ENCODE measurements at places on chromosomes 12 and 14. TPM values are rescaled to one million over a fixed set of nuclear protein-coding genes. Genes with fewer than 3 reads are reported as not detected.

DNA sequence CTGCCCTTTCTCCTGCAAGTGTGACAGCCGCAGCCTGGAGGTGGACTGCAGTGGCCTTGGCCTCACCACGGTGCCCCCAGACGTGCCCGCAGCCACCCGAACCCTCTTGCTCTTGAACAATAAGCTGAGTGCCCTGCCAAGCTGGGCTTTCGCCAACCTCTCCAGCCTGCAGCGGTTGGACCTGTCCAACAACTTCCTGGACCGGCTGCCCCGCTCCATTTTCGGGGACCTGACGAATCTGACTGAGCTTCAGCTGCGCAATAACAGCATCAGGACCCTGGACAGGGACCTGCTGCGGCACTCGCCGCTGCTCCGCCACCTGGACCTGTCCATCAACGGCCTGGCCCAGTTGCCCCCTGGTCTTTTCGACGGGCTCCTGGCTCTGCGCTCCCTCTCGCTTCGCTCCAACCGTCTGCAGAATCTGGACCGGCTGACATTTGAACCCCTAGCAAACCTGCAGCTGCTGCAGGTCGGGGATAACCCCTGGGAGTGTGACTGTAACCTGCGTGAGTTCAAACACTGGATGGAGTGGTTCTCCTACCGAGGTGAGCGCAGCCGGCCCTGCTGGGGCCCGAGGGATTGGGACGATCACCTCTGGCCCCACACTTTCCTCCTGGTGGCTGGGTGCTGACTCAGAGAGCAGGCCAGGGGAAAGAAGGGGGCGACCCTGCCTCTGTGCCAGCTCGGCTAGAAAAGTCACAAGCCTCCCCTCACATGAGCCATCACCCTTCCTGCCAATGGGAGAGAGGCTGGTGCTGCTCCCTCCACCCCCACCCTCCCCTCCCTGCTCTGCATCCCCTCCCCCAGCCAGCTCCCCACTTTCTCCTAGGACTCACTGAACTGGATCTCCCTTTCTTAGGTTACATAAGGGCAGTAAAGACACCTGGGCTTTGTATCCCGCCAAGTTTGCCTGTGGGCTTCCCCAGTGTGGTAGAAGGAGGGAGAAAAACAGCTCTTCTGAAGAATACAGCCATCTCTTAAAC lies 10.9 kb downstream of the LRTM2 start:
- H3K27me3 ChIP-seq = peaks cover 11% of the 10 kb centered on the region
- no peak overlapping the region for H3K27ac ChIP-seq
- DNase-seq = peak; percentile 29

DNA sequence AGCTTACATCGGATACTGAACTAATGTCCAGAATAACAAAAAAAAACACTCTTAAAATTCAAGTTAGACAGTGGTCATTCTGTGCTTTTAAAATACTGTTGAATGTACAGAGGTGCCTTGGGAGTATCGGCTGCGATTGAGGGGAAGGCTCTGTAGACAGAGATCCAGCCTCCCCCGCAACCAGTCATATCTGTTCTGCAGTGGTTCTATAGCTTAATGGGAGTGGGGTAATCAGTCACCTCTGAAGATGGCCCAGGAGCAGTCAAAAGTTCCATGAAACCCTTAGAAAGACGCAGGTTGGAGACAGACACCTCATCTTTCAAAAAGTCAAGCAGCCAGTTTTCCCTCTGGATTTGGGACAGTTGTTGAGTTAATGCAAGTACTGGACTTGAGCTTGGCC lies 1486.6 kb upstream of the TMEM132C start:
- no peak overlapping the region for H3K27ac ChIP-seq
- H3K4me3 ChIP-seq = no peak overlapping the region
- DNase-seq = no peak
- H3K4me1 ChIP-seq = no peaks in the 10 kb centered on the region
- H3K36me3 ChIP-seq = peaks cover 1% of the 10 kb centered on the region

Gene ARHGAP9
- 153 TPM for total RNA-seq

DNA sequence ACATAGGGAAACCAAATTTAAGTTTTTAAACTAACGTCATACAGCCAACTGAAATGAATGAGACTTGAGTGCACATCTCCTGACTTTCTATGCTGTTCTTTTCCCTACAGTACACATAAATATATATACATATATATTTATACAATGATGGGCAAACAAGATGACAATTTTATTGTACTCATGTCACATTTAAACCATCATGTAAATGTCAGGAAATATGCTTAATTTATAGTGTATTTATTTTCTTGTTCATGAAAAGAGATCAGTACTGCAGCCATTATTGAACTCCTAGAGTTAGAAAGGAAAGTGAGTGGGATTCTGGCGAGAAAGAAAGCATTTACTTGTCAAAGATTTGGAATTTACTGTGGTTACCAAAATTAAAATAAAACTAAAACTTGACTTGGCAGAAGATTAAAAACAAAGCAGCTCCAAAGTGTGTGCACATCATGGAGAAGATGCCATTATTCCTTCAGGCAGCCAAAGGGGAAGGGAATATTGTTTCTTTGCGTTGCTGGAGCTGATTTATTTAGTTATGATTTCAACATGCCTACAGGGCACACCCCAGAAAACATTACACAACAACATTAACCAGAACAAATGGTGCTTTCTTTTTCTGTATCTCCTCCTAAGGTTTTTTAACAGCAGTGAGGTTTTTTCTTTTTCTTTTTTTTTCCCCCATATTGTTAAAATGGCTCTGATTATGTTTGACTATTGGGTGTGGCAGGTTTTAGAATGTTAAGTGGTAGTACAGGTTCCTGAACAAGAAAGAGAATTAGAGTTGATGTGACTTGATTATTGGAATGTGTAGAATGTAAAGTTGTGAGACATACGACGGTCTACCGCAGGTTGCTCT lies 144.6 kb downstream of the RAD51B start:
- H3K4me1 ChIP-seq = no peaks in the 10 kb centered on the region
- no peak overlapping the region for H3K4me3 ChIP-seq

DNA sequence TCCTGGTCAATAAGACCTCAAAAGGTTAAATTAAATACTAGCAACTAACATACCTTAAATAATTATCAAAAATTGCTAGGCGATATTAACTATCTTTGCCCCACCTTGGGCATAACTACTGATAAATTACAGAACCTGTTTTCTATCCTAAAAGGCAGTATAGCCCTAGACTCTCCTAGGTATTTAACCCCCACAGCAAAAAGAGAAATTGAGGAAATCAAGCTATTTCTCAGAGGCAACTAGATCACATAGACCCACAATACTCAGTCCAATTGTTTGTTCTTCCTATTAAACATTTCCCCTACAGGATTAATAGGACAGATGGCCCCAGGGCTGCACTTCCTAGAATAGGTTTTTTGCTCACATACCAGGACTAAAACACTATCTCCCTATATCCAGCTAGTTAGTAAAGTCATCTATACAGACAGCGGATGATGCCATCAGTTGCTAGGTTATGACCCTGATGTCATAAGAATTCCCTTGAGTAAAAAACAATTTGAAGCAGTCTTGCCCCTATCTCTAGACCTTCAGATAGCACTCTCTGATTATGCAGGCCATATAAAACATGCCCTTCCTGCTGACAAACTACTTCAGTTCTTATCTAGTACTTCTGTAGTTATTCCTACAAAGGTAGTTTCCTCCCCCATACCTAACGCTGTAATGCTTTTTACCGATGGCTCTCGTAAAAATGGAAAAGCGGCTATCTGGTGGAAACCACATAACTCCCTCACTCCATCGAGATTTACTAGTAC lies 118.4 kb downstream of the PPHLN1 start:
- no peak overlapping the region for H3K27ac ChIP-seq
- peaks cover 39% of the 10 kb centered on the region for H3K36me3 ChIP-seq
- H3K27me3 ChIP-seq = no peaks in the 10 kb centered on the region
- H3K4me1 ChIP-seq = no peaks in the 10 kb centered on the region

- no peaks in the 10 kb centered on the region for H3K27me3 ChIP-seq
- H3K36me3 ChIP-seq = peaks cover 20% of the 10 kb centered on the region
- no peak for DNase-seq
- no peak overlapping the region for H3K4me3 ChIP-seq
Measured at GRCh38 chr12:67333649-67334048, 64.5 kb downstream of the CAND1 start.

DNA sequence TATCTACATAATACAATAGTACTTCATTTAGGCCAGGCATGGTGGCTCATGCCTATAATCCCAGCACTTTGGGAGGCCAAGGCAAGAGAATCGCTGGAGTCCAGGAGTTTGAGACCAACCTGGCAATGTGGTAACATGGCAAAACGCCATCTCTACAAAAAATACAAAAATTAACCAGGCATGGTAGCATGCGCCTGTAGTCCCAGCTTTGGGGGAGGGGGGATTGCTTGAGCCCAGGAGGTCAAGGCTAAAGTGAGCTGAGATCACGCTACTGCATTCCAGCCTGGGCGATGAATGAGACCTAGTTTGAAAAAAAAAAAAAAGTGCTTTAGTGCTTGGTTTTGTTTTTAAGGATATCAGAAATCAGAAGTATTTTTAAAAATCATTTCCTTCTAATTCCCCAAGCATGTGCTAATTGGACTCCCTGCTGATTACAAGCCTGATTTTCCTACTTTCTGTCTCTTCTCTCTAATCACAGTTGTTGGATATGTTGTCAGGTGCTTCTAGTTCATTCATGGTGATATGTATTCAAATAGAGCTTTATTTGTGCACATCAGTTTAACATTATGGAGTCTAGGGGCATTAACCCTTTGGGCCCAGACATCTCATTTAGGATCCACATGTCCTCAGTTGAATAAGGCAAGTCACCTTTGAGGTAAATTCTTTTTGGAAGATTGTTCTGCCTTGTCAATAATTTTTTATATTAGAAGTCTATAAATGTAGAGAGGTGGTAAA lies 7.0 kb upstream of the KRAS start:
- H3K36me3 ChIP-seq = peaks cover 2% of the 10 kb centered on the region
- no peak overlapping the region for H3K27ac ChIP-seq
- H3K4me1 ChIP-seq = peaks cover 9% of the 10 kb centered on the region
- no peak overlapping the region for H3K4me3 ChIP-seq
